ENCODE measurements at places on chromosomes 3 and 15. TPM values are rescaled to one million over a fixed set of nuclear protein-coding genes. Genes with fewer than 3 reads are reported as not detected.

Gene KBTBD8
- 3.5 TPM for polyA plus RNA-seq

Gene ANKRD63
- not detected for polyA plus RNA-seq

Gene RASL12
- polyA plus RNA-seq = 5.4 TPM

Gene ADGRG7
- not detected for polyA plus RNA-seq

Gene ANKUB1
- polyA plus RNA-seq = not detected

Gene IL12A
- 1.3 TPM for polyA plus RNA-seq

Gene TTC21A
- 2.5 TPM for polyA plus RNA-seq

Gene SOX14
- 0.39 TPM for polyA plus RNA-seq

Gene NRROS
- polyA plus RNA-seq = 2.3 TPM

Gene RARB
- polyA plus RNA-seq = 0.42 TPM

Gene NANOGP8
- 8.5 TPM for polyA plus RNA-seq

DNA sequence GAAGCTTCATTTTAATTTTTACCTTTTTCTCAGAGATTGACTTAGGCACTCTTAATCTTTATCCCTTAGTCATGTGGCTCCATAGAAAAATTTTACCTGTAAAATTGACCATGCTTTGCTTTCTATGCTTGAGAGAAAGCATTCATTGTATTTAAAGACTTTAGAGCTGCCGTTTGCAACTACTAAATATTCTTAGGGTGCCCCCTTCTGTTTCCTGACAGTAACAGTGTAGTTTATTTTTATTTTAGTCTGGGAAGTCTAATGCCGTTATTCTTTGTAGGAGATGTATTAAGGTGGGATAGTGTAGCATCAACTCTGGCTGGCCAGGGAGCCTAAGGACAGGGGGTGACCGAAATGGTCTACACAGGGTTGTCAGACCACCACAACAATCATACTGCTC is 84.5 kb upstream of the SYNPR start:
- H3K36me3 ChIP-seq = no peaks in the 10 kb centered on the region
- no peaks in the 10 kb centered on the region for H3K27me3 ChIP-seq
- peak; percentile 77 for DNase-seq
- no peak overlapping the region for H3K4me3 ChIP-seq

GRCh38 chr15:42274702-42274989 is 1.4 kb upstream of the TMEM87A start:
- peak overlapping the region; percentile 93 for H3K27ac ChIP-seq
- no peaks in the 10 kb centered on the region for H3K36me3 ChIP-seq
- H3K4me3 ChIP-seq = peak overlapping the region; percentile 78
- H3K4me1 ChIP-seq = peaks cover 22% of the 10 kb centered on the region

DNA sequence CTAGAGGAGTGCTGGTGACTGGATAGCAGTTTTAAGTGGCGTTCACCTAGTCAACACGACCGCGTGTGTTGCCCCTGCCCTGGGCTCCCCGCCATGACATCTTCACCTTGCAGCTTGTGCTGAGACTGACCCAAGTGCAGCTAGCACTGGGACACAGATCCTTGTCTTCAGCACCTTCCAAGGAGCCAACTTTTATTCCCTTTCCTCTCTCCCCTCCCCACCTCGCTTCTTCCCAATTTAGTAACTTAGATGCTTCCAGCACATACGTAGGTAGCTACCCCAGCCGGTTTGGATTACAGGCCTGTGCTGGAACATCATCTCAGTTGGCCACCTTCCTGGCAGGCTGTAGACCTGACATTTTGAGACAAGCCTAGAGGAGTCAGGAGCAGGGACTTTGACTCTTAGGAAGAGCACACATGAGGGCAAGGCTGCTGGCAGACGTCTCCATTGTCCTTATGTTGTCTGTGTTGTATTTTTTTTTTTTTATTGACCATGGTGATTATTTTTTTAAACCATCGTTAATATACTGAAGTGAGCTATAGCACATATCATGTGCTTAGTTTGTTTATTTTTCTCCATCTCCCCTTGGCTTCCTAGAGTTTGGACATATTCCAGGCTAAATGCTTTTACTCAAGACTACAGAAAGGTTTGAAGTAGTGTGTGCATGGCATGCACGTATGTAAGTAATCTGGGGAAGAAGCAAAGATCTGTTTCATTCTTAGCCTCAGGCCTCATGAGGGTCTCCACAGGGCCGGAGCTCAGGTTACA is 61.1 kb downstream of the AAGAB start:
- no peak overlapping the region for H3K27ac ChIP-seq
- no peaks in the 10 kb centered on the region for H3K27me3 ChIP-seq
- H3K4me3 ChIP-seq = no peak overlapping the region
- no peaks in the 10 kb centered on the region for H3K36me3 ChIP-seq
- H3K4me1 ChIP-seq = no peaks in the 10 kb centered on the region
- DNase-seq = no peak

DNA sequence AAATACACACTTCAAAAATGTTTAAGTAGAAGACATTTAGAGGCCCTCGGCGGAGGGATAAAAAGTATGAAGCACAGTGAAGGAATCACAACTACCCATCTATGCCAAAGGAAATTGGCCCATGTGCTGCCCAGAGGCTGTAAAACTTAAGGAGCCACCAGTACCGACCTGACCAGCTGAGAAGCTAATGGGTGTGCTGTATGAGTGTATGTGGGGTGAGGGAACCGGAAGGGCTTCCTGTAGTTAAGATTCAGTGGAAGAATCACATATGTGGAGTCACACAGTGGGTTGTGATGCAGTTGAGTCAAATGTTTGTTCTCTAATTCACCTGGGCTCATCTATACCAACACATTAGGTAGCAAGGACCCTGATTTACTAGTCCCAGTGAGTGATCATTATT is 516.0 kb upstream of the IL12A start:
- H3K27ac ChIP-seq = no peak overlapping the region
- H3K36me3 ChIP-seq = no peaks in the 10 kb centered on the region
- H3K27me3 ChIP-seq = no peaks in the 10 kb centered on the region
- no peak overlapping the region for H3K4me3 ChIP-seq

GRCh38 chr15:40826423-40827075 is 2.0 kb downstream of the PPP1R14D start:
- no peaks in the 10 kb centered on the region for H3K36me3 ChIP-seq
- no peak overlapping the region for H3K4me3 ChIP-seq
- no peaks in the 10 kb centered on the region for H3K4me1 ChIP-seq

GRCh38 chr15:49036650-49037545 is 9.3 kb downstream of the SECISBP2L start:
- DNase-seq = no peak
- H3K27me3 ChIP-seq = no peaks in the 10 kb centered on the region
- H3K4me1 ChIP-seq = no peaks in the 10 kb centered on the region
- no peaks in the 10 kb centered on the region for H3K36me3 ChIP-seq
- no peak overlapping the region for H3K27ac ChIP-seq

- H3K36me3 ChIP-seq = no peaks in the 10 kb centered on the region
- H3K27ac ChIP-seq = no peak overlapping the region
- H3K4me1 ChIP-seq = no peaks in the 10 kb centered on the region
- H3K27me3 ChIP-seq = no peaks in the 10 kb centered on the region
- DNase-seq = no peak
Measured at GRCh38 chr15:71066983-71067382, 48.3 kb upstream of the THSD4 start.

DNA sequence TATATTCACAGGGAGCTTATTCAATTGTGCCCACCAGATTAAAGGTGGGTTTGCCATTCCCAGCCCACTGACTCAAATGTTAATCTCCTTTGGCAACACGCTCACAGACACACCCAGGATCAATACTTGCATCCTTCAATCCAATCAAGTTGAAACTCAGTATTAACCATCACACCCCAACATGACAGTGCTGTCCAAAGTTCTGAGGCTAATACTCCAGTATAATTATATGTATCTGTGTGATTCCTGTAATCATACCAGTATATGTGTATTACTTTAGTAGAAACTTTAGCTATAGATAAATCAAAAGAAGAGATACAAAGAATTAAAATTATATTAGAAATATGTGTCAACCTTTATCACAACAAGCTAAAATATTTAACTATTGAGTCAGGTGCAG is 1166.0 kb downstream of the ZPLD1 start:
- no peak overlapping the region for H3K4me3 ChIP-seq
- no peaks in the 10 kb centered on the region for H3K36me3 ChIP-seq
- DNase-seq = no peak
- no peaks in the 10 kb centered on the region for H3K27me3 ChIP-seq
- H3K4me1 ChIP-seq = no peaks in the 10 kb centered on the region
- no peak overlapping the region for H3K27ac ChIP-seq

- no peaks in the 10 kb centered on the region for H3K36me3 ChIP-seq
- DNase-seq = no peak
- no peaks in the 10 kb centered on the region for H3K4me1 ChIP-seq
- H3K27ac ChIP-seq = no peak overlapping the region
- no peak overlapping the region for H3K4me3 ChIP-seq
Measured at GRCh38 chr3:38586546-38587520, 62.7 kb downstream of the SCN5A start.

- H3K27ac ChIP-seq = no peak overlapping the region
- no peak overlapping the region for H3K4me3 ChIP-seq
- DNase-seq = no peak
- H3K4me1 ChIP-seq = no peaks in the 10 kb centered on the region
- H3K27me3 ChIP-seq = no peaks in the 10 kb centered on the region
Measured at GRCh38 chr3:56772952-56773938, 28.5 kb downstream of the ARHGEF3 start.

DNA sequence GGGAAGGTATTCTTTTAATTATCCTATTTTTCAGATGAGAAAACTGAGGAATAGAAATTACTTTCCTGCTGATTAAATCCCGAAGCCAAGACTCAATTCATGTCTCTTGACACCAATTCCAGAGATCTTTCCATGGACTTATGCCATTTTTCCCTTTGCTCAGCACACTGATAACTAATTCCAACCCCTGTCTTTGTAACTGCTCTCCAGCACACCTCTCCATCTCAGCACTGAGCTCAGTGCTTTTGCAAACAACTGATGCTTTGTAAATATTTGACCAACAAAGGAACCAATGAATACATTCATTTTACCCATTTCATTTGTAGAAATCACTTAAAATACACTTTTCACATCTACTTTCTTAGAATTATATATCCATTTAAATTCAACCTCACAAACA is 249.1 kb downstream of the IL5RA start:
- H3K27me3 ChIP-seq = no peaks in the 10 kb centered on the region
- DNase-seq = no peak
- no peaks in the 10 kb centered on the region for H3K36me3 ChIP-seq
- H3K27ac ChIP-seq = no peak overlapping the region
- H3K4me1 ChIP-seq = no peaks in the 10 kb centered on the region

DNA sequence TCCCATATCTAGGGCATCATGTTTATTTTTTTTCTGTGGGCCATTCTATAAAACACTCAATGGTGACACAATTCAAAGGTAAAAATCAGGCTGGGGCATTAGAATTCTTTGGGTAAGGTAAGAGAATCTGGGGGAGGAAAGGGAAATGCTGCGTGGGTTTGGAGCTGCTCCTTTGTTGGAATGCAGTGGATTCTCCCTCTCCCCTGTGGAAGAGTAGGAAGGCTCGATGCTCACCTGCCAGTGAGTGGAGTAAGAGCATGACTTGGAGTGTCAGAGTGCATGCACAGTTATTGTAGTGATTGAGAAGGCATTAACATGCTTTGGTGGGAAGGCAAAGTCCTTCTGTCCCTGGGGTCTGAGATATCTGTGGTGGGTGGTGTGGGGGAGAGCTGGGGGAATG is 280.0 kb downstream of the PDCD6IP start:
- H3K27ac ChIP-seq = no peak overlapping the region
- H3K27me3 ChIP-seq = no peaks in the 10 kb centered on the region
- DNase-seq = no peak
- H3K36me3 ChIP-seq = no peaks in the 10 kb centered on the region
- no peak overlapping the region for H3K4me3 ChIP-seq

DNA sequence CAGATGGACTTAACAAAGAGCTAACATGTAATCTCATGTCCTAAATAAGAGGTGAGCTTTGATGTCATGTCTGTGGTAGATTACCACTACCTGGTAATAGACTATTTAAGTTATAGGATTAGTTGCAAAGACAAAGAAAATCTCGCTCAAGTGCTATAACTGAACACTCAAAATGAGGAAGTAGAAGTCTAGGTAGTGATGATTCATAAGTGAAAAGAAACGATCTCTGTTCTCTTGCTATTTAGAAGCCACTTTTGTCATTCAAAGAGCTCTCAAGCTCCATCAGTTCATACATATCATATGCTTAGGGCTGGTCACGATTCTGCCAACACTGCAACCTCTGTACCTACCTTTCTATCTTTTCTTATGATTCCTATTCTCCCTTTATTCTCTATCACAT is 110.9 kb downstream of the EDEM1 start:
- peaks cover 3% of the 10 kb centered on the region for H3K36me3 ChIP-seq
- no peak overlapping the region for H3K4me3 ChIP-seq
- no peak overlapping the region for H3K27ac ChIP-seq
- H3K27me3 ChIP-seq = no peaks in the 10 kb centered on the region
- H3K4me1 ChIP-seq = no peaks in the 10 kb centered on the region

GRCh38 chr3:146134348-146135117 is 26.5 kb downstream of the PLOD2 start:
- H3K36me3 ChIP-seq = no peaks in the 10 kb centered on the region
- no peak overlapping the region for H3K4me3 ChIP-seq
- H3K27me3 ChIP-seq = no peaks in the 10 kb centered on the region
- H3K27ac ChIP-seq = peak overlapping the region; percentile 39
- peaks cover 22% of the 10 kb centered on the region for H3K4me1 ChIP-seq
- DNase-seq = peak; percentile 73

DNA sequence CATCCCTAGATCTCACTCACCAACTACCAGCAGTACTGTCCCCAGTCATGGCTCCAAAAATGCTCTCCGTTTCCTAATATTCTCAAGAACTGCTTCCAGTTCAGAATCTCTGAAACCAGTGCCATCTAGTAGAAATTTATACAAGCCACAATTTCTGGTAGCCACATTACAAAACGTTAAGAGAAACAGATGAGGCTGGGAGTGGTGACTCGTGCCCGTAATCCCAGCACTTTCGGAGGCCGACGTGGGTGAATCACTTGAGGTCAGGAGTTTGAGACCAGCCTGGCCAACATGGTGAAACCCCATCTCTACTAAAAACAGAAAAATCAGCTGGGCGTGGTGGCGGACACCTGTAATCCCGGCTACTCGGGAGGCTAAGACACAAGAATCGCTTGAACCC is 78.4 kb upstream of the RAD18 start:
- H3K36me3 ChIP-seq = no peaks in the 10 kb centered on the region
- no peaks in the 10 kb centered on the region for H3K27me3 ChIP-seq
- H3K4me3 ChIP-seq = no peak overlapping the region
- no peak for DNase-seq

DNA sequence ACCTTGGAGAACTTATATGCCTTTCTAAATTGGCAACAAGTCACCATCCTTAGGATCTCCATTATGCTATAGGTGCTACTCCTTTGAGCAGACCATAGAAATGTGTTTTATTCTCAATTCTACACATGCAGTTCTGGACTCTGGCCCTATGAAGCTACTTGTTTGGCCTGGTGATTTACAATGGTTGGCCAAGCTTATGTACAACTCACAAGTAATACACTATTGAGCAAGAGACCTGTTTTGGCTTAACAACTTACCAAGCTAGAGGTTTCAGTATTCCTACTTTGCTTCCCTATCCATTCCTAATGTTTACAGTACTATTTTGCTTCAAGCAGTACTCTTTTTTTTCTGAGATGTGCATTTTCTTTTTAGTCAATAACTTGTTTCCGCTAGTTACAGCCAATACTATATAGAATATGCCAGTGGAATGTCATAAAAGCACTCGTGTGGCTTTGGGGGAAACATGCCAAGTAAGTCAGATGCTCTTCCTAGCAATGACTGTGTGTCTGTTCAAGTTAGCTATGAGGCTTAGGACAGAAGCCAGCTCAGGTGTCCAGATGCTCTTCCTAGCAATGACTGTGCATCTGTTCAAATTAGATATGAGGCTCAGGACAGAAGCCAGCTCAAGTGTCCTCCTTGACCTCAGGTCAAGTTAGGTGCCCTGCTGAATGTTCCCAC is 174.9 kb upstream of the SEMA6D start:
- no peak for DNase-seq
- no peaks in the 10 kb centered on the region for H3K36me3 ChIP-seq
- H3K4me1 ChIP-seq = no peaks in the 10 kb centered on the region
- no peak overlapping the region for H3K4me3 ChIP-seq

Data from GM23338 (cell line).